ENCODE measurements at places on chromosomes 7 and 10. TPM values are rescaled to one million over a fixed set of nuclear protein-coding genes. Genes with fewer than 3 reads are reported as not detected.

GRCh38 chr10:119826771-119827170 lies 45.9 kb downstream of the MCMBP start:
- DNase-seq = no peak

- DNase-seq = no peak
Measured at GRCh38 chr10:114319406-114320248, 80.6 kb downstream of the VWA2 start.

HYAL4 gene
- total RNA-seq = not detected

GRCh38 chr7:116162254-116162653 lies 48.1 kb upstream of the TES start:
- DNase-seq = no peak

DNA sequence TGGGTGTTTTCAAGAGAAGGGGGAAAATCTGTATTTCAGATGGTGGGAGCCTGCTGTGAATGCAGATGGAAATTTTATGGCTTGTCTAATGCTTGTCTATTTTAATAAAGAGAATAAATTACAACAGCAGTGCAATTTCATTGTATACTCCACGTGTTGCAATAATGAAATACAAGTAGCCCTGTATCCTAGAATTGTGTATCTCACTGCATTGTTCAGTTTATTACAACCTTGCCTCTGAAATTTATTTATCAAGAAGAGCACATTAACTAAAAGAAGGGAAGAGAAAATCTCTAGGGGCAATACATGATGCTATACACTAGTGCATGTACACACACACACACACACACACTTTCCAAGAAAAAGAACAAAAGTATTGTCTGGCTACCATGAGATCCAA lies 21.8 kb downstream of the ANK3 start:
- DNase-seq = no peak

GRCh38 chr10:33556620-33557019 lies 222.2 kb upstream of the NRP1 start:
- DNase-seq = no peak

- DNase-seq = no peak
Measured at GRCh38 chr10:121654021-121654545, 55.8 kb upstream of the FGFR2 start.

CLDN3 gene
- total RNA-seq = not detected

- DNase-seq = no peak
Measured at GRCh38 chr10:101536800-101537199, 51.3 kb downstream of the POLL start.

DNA sequence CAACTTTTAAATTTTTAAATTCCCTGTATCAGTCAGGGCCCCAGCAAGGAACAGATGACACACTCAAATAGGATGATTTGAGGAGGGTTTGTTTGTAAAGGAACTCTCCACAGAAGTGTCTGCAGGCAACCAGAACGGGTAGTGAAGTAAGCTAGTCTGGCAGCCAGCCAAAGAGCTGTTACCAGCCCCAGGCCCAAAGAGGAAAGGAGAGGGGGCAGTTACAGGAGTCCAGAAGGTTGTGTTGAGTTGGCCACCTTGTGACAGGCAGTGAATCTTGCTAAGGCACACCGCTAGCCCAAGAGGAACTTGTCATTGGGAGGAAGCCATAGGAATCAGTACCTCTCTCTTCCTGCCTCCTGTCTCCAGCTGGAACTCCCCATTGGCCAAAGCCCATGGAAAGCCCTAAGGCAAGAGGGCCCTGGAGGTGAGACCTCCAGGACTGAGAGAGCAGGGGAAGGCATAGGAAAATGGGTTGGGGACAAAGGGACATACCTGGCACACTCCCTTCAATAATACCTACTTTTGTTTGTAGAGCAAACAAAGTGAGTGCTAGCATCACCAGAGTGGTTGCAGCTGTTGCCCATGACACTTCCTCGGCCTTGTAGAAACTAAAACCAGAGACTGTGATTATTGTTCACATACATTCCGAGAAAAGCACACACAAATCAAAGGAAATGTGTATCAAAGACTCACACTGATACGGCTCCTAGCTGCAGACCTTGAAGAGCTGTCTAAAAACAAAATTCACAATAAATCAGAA lies 25.4 kb upstream of the GATAD1 start:
- no peak for DNase-seq

DNA sequence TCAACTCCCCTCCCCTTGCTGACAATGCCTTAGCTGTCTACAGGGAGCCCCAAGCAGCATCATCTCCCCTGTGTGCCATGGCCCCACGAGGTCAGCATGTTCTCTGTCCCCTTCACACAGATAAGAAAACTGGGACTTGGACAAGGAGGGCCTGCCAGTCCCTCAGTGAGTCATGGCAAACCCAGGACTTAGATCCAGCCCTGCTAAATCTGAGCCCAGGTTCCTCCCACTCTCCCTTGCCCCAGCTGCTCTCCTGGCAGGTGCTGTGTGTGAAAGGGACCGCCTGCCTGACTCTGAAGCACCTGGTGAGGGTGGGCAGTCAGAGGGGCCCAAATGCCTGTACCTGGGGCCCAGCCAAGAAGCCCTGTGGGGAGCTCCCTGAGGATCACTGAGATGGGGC lies 7.4 kb downstream of the CRHR2 start:
- peak; percentile 16 for DNase-seq

- DNase-seq = no peak
Measured at GRCh38 chr7:70340236-70340635, 742.0 kb downstream of the AUTS2 start.

DNA sequence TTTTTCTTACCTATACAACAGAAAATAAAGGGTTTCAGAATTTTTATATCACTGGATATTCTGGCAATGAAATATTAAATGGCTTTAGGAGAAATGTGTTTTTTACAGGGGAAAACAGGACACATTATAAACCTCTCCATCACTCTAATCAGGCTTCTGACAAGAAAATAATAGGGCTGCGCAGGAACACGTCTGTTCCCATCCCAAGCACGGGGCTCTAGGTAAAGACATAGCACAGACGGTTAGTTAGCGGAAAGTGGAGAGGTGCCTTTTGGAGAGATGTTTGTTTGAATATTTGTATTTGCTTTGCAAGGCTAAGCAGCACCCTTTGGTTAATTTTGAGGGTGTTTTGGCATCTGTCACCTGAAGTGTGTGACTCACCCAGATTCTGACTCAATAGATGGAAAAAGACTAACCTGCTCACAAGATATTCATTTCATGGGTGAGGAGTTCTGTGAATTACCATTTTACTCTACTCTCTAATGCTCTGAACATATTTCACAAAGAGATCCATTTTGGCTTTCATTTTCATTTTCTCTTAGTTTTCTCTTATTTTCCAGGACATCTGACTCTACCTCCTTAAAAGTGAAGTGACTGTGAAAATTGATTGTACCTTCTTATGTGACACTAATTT lies 174.5 kb upstream of the AKR1E2 start:
- DNase-seq = no peak

MMP21 gene
- not detected for total RNA-seq

GRCh38 chr10:30831426-30831825 lies 200.2 kb downstream of the ZNF438 start:
- no peak for DNase-seq

DNA sequence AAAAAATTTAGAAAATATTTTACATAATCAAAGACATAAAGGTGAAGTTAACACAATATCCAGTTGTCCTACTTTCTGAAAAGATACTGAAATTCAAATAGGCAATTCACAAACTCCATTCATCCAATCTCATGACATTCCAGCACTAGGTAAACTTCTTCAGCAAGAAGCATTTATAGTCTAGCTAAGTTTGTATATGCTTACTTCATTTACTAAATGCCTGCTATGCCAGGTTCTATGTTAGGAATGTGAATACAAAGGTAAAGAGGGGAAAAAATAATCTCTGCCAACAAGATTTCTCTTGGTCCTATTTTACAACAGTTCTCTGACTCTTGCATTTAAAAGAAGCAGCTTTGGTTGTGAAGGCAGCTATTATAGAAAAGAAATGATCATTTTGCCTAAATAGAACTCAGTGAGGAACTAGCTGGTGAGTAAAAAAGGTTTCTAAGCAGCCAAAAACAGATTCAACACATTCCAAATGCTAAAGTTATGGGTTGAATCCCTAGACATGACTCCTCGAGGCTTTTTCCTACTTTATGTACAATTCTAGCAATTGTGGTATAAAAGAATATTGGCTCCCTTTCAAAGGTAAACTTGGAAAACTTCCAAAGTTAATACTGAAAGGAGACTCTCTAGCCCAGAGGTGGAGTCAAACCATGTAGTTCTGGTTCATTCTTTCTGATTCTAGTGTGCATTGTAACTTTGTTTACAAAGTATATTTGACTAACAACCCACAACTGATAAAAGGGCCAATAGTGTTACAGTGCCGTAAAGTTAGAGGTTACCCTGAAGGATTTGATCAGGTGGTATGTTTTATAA lies 30.9 kb upstream of the KLHL7 start:
- DNase-seq = no peak

SIRT1 gene
- 11.7 TPM for total RNA-seq

DNA sequence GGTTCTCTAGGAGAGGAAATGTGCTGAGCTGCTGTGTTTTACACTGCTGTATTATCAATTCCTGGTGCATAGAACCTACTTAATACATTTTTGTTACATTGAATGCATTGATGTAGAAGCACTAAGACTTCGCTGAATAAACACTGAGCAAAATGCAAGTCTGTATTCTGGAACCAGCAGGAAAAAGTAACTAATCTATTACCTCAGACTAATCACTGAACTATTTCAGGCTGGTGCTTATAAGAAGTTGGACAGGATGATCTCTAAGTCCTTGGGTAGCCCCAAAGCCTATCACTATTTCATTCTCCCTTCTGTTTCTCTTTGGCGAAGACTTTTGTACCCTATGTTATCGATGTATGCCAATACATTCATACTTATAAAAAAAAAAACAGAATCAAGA lies 87.2 kb upstream of the LRRTM3 start:
- DNase-seq = no peak

DNA sequence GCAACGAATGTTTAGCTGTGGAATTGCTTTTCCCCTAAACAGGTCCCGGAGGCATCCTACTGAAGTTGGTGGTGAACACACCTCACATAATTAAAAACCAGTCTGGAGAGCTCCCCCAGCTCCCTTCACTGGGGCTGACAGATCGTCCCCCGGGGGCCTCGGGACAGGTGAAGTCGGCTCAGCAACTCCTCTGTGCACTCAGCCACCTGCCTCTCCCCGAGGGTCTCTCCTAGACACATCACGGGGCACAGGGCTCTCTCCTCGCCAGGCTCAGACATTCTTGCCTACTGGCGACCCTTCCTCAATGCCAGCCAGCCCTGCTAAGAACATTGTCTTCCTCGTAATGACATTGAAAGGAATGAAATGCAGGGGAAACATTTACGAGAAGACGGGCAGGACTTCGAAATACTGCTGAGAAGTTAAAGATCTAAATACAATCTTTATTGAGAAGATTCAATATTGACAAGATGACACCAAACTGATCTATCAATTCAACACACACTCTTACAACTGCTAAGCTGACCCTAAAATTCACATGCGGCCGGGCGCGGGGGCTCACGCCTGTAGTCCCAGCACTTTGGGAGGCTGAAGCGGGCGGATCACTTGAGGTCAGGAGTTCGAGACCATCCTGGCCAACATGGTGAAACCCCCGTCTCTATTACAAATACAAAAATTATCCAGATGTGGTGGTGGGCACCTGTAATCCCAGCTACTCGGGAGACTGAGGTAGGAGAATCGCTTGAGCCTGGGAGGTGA lies 88.1 kb upstream of the DNAAF5 start:
- DNase-seq = no peak

GDI2 gene
- total RNA-seq = 101 TPM

Measured in Right ventricle myocardium superior (tissue), 1 donor.